ENCODE measurements at places on chromosomes 12 and 14.

DNA sequence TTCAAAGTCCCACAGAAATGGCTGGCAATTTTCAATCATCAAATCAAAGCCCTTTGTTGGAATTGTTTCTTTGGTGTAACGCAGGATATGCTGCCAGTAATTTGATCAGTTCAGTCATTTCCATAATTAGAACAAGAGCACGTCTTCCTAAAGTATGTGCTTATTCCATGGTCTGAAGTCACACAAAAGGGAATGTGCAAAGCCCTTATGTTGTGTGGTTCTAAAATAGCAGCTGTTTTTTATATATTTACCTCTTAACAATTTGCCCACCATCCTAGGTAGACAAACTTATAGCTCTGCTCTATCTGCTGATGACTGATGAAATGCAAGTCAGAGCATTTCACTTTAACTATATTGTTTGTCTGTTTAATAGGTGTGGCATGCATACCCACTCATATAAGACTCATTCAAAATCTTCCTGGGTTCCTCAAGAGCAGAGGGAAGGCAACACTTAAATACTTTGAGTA lies 176.1 kb upstream of the SLC38A2 start:
- no peak for DNase-seq

DNA sequence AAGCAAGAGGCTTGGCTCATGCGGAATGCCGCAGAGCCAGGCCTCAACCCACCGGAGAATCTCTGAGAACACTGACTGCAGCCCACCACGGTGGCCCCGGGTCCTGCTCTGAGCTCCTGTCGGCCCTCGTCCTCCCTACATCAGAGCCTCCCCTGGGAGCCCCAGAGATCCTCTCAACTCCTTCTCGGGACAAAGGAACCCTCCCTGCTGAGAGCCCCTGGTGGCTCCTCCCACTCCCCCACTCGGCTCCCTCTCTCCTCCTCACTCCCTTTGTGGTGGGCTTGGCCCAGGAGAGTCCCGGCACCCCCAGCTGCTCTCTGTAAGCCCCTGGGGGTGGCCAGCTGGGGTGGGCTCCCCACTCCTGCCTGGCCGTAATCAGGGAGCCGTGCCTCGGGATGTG lies 11.1 kb upstream of the INF2 start:
- no peak for DNase-seq

DNA sequence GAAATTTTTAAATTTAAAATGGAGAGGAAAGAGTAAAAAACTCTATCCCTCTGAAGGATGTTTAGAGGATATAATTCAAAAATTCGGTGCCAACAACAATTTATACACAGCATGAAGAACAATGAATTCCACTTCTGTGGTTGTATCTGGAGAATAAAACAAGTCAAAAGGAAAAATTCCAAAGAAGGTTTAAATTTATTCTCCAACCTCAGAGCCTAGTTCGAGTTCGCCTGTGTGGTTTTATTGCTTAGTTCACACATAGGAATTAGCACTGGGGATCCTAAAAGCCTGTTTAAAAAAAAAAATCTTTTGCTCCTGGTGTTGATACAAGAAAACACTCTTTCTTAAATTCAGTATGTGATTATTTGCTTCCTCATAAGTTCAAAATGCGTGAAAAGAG lies 79.2 kb downstream of the LLPH start:
- no peak for DNase-seq

GRCh38 chr12:117820216-117820907 lies 148.4 kb downstream of the KSR2 start:
- no peak for DNase-seq

GRCh38 chr12:62865065-62865464 lies 69.9 kb downstream of the PPM1H start:
- no peak for DNase-seq

DNA sequence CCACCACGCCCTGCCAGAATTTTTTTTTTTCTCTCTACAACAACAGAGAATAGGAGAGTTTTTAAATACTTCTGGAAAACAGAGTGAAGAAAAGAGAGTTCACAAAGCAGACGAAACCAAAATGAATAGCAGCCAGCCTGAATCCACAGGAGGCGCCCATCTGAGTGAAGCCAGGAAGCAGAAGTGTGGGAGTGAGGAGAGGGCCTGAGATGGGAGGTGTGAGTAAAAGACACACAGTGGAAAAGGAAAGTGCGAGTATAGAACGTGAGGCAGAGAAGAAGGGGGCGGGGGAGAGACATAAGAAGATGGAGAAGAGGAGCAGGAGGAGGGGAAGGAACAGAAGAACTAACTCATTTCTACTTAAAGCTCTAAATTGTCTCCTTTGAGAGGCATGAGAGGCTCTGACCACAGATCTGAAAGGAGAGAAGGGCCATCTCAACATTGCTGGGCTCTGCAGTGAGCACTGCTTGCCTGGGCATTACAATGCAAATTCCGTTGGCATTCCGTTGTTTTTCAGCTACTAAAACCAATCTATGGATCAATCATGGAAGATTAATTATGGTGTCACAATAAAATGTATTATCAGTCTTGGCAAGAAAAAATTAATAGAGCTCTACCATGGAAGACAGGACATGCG lies 140.1 kb upstream of the CPSF6 start:
- DNase-seq = no peak

- DNase-seq = no peak
These were observed 5.6 kb upstream of the NFATC4 start for GRCh38 chr14:24362241-24362960.

- DNase-seq = no peak
These were observed 96.7 kb downstream of the ETV6 start for GRCh38 chr12:11746024-11746771.

- no peak for DNase-seq
These were observed 17.7 kb upstream of the ITPK1 start for GRCh38 chr14:93133464-93133863.

- no peak for DNase-seq
These were observed 1.5 kb upstream of the CDK2AP1 start for GRCh38 chr12:123273166-123273565.

DNA sequence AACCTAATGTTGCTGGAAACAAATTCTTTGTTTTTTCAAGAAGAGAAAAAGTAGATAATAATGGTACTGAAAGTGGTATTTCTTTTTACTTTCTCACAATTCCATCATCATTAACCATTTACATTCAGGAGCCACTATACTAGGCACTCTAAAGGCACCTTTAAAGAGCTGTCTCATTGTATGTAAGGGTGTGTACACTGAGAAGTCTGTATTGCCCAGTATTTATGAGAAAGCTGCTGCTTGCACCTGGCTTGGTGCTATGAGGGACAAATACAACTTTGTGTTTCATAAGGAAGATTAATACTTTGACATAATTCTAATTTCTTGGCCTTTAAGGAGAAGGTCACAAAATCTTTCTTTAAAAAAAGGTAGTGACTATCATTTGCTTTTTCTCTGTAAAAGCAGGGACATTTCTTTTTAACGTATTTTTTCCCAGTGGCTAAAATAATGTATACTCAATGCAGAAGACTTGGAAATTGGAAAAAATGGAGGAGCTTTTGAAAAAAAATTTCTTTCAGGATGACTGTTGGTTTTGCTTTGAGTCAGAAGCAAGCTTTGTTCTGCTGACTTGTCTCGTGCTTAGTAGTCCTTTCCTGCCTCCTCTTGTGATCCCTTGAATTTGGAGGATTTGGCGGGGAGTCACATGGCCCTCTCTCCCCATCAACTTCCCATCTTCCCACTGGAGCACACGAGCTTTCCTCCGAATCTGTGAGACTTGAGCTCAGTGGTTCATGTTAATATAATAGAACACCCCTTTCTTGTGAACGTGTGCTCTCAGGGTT lies 50.1 kb downstream of the RASSF3 start:
- DNase-seq = no peak

- no peak for DNase-seq
These were observed 89.3 kb downstream of the EPS8 start for GRCh38 chr12:15699886-15700285.

- no peak for DNase-seq
These were observed 5.2 kb upstream of the MAP3K9 start for GRCh38 chr14:70814466-70814865.

DNA sequence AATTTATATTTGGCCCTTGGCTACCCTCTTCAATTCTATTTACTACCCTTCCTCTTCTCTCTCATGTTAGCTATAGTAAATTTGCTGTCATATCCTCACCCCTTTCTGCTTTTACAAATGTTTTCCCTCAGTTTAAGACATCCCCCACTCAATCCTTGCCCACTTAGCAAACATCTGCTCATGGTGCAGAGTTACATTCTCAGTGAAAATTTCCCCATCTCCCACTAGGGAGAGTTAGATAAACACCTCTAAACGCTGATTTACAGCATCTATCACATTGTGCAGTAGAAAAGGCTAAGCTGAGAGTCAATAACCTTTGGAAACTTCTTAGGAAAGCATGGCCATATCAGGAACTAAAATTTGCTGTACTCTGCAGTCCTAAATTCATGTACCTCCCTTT lies 69.0 kb downstream of the DENND5B start:
- DNase-seq = no peak

DNA sequence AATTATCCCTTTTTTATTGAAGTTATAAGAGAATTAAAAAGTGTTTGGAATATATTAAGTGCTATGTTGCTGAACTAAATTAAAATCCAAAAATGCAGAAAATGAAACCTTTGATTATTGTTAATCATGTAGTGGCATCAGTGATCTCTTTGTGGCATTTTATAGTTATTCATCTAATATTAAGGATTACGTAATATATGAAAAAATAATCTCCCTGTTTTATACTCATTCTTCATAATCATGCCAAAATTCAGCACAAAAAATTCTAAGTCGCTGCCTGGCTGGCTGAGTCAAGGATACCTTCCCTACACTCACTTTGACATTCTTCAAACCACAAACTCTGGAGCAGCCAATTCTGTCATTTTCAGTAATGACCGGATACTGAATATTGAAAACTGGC lies 63.7 kb downstream of the ARL1 start:
- DNase-seq = no peak

- no peak for DNase-seq
These were observed 128.2 kb downstream of the EML1 start for GRCh38 chr14:99921425-99921824.

GRCh38 chr12:18629916-18630315 lies 107.9 kb downstream of the PLCZ1 start:
- DNase-seq = no peak

- no peak for DNase-seq
These were observed 15.2 kb downstream of the GOLGA3 start for GRCh38 chr12:132813443-132813842.

DNA sequence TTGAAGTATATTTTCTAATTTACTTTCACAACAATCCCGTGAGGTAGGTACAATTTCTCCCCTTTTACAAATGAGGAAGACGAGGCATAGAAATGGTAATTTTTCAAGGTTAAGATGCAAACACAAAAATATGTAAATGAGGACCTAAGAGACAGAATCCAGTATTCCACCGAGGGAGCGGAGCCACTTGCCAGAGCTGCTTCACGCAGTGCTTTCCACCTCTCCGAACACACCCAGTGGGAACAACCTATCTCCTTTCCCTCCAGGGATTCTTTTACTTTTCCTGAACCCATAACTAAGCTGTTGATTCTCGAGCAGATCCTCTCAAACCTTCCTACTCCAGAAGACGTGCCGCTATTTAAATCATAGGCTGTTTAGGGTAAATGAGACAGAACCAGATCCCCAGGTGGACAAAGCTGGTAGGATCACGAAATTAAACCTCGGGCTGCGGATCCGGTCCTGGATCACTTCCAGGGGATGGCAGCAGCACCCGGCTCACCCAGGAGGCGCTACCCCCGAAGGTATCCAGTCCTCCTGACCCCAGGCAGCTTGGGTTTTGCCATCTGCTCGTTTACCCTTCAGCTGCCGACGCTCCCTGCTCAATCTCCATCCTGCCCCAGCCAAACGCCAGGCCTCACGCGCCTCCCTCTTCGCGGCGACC lies 1.5 kb downstream of the DDHD1 start:
- DNase-seq = no peak

GRCh38 chr12:12723681-12724420 lies 6.7 kb downstream of the CDKN1B start:
- no peak for DNase-seq

DNA sequence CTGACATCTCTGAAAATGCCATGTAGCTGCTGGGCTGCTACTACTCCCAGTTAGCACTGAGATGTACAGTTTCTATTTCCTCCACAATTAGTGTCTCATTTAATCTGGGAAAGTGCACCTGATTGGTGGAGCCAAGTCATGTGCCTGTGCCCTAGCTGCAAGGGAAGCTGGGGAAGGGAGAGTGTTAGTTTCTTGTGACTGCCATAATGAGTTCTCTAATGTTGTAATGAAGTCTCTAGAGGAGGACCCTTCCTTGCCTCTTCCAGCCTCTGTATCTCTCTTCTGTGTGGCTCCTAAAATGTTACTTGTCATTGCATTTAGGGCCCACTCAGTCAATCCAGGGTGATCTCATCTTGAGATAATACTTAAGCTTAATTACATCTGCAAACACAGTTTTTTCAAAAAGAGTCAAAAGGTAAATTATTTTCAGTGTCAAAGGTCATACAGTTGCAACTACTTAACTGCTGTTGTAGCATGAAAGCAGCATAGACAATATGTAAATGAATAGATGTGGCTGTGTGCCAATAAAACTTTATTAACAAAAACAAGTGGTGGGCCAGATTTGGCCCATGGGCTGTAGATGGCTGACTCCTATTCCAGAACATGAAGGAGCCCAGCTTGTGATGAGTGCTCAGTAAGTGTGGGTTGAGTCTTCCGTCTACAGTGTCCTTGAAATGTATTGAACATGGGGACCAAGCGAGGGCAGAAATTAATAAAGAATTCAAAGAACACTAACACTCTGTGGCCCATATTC lies 137.2 kb upstream of the MAP1LC3B2 start:
- DNase-seq = no peak

GRCh38 chr12:95215949-95216348 lies 1.3 kb downstream of the FGD6 start:
- DNase-seq = no peak

DNA sequence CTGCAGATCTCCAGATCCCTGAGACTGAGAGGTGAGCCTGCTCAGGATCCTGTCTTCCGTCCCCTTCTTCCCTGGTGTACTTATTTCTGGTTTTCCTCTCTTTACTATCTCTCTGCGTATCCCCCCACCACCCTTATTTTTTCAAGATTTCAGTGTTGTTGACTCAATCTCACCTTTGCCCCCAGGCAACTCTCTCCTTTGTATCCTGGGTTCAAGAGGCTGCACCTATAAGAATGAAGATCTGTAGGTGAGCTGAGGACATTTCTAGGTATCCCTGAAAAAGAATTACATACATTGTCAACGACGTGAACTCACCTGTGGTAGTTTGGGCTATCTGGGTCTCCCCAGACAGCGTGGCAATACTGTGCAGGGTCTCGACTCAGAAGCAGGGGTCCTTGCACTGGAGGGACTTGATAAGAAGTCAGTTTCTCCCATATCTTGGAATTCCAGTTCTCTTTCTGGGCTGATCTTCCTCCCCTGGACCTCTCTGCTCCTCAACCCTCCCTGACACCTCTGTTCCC lies 659 bp downstream of the CIROP start:
- no peak for DNase-seq

DNA sequence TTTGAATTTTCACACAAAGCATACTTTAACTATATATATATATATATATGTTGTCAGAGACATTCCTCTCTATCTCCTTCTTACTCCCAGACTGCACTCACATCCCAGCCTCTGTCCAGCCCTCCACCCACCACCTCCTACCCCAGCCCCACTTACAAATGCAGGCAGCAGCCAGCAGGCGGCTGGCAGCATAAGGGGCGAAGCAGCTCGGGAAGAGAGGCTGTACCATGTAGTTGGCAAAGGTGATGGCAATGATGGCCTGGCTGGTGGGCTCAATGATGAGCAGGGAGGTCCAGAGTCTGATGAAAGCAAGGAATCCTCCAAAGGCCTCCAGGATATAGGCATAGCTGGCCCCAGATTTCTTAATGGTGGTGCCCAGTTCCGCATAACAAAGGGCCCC lies 2.5 kb downstream of the SLC7A7 start:
- DNase-seq = no peak
